ENCODE measurements at places on chromosomes 4 and X.

GRCh38 chr4:39614487-39615162 lies 24.0 kb downstream of the SMIM14 start:
- no peak for DNase-seq

- peak; percentile 44 for DNase-seq
Observed at GRCh38 chr4:924107-925096, 7.7 kb downstream of the GAK start.

GRCh38 chr4:28686618-28687017 lies 1826.0 kb downstream of the STIM2 start:
- DNase-seq, result no peak

DNA sequence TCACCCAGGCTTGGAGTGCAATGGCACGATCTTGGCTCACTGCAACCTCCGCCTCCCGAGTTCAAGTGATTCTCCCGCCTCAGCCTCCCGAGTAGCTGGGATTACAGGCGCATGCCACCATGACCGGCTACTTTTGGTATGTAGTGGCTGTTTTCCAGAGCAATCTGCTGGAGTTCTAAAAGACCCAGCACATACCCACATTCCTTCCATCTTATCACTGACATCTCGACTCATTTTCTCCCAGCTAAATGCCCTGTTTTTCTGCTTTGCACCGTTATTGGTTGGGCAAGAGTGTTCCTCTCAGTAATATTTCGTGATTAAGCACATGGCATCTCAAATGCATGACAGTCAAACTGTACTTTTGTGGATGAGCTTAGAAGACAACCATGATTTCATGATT lies 53.7 kb downstream of the PRKX start:
- DNase-seq, result no peak

- no peak for DNase-seq
Observed at GRCh38 chr4:177937041-177937440, 494.8 kb upstream of the AGA start.

- no peak for DNase-seq
Observed at GRCh38 chrX:14941301-14941700, 68.1 kb downstream of the MOSPD2 start.

- DNase-seq, result no peak
Observed at GRCh38 chr4:134085496-134085895, 116.1 kb downstream of the PABPC4L start.

DNA sequence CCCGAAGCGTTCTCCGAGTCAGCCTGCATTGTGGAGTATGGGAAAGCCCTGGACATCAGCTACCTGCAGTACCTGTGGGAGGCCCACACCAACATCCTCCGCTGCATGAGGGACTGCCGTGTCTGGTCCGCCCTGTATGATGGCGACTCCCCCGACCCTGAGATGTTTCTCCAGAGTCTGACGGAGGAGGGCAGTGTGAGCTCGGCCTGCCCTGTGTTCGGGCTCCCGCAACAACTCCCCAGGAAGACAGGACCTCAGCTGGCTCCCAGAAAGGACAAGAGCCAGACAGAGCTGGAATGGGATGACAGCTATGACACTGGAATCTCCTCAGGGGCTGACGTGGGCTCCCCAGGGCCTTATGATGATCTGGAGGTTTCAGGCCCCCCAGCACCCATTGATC lies 111.3 kb downstream of the GATB start:
- no peak for DNase-seq

- DNase-seq, result peak; percentile 55
Observed at GRCh38 chr4:38805530-38806145, 1.0 kb upstream of the TLR1 start.

GRCh38 chr4:74316397-74316796 lies 8.1 kb downstream of the EPGN start:
- DNase-seq, result no peak

DNA sequence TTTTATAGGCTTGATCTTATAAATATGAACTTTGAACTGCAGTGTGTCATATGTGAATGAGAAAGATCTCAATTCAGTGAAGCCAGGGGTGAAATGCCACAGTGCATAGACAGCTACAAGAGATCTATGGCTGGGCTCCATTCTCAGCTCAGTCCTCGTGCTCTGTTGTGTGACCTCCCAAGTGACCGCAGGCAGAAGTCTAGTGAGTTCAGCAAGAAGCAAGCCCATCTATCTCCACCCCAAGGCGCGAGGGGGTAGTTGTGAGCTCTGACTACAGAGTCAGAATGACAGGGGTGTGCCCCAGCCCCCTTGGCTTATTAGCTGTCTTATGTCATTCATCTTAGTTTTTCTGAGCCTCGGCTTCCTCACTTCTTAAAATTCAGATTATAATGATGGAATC lies 378.3 kb downstream of the FBXW7 start:
- no peak for DNase-seq

DNA sequence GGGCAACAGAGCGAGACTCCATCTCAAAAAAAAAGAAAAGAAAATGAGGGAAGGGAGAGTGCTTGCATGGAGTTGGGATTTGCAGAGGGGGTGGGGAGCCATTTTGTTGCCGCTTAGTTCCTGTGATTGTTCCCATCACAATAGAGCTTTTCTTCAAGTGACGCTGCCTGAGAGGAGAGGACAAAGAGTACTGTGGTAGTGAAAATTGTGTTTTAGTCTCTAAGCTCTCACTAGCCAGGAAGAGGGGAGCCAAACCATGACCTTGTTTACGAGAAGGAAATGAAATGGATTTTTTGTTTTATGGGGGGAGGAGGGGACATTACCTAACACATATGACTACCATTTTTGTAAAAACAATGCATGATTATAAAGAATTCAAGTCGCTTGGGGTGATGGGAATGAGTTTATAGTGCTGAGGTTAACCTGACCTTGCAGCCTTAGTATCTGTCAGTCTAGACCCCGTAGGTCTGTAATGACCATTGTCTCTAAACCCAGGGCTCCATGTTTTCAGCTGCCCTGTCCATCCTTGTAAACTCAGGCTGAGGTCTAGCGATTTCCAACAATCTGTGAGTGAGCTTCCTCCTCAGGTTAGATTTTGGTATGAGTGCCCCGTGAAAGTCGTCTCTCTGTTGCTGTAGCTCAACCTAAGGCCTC lies 18.8 kb downstream of the SRD5A3 start:
- no peak for DNase-seq

GRCh38 chr4:40669504-40669903 lies 39.8 kb upstream of the RBM47 start:
- DNase-seq, result no peak

- no peak for DNase-seq
Observed at GRCh38 chr4:6071959-6072720, 53.9 kb upstream of the C4orf50 start.

GRCh38 chr4:106677213-106677612 lies 308.6 kb upstream of the GIMD1 start:
- DNase-seq, result no peak
